SK-N-DZ (cell line): ENCODE measurements at places on chromosomes 11 and 22.
A peak's percentile ranks its signal among the peaks of the same experiment; 100 is the strongest.

DNA sequence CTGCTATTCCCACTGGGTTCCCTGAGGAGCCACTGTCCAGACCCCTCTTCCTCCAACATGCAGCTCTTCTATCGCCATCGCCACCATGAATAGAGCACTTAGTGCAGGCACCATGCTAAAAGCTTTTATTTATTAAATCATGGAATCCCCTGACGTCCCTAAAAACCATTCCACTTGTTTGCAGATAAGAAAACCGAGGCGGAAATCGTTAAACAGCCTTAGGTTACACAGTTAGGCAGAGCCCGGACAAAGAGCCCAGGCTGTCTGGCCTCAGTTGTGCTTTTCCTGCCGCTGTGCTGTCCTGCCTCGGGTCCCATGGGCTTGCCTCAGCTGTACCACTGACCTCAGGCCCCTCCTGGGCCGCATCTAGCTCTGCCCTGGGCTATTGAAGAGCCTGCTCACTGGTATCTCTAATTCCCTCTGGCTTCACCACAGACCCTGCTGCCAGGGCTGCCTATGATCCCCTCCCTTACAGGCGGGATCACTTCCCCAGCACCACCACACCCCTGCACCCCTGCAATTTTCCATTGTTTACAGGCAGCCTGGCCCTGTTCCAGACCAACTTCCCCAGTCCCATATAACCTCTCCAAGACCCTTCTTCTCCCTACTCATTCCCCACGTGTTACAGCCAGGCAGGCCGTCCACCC is 13.0 kb upstream of the TUB start:
- peak; percentile 34 for DNase-seq

DNA sequence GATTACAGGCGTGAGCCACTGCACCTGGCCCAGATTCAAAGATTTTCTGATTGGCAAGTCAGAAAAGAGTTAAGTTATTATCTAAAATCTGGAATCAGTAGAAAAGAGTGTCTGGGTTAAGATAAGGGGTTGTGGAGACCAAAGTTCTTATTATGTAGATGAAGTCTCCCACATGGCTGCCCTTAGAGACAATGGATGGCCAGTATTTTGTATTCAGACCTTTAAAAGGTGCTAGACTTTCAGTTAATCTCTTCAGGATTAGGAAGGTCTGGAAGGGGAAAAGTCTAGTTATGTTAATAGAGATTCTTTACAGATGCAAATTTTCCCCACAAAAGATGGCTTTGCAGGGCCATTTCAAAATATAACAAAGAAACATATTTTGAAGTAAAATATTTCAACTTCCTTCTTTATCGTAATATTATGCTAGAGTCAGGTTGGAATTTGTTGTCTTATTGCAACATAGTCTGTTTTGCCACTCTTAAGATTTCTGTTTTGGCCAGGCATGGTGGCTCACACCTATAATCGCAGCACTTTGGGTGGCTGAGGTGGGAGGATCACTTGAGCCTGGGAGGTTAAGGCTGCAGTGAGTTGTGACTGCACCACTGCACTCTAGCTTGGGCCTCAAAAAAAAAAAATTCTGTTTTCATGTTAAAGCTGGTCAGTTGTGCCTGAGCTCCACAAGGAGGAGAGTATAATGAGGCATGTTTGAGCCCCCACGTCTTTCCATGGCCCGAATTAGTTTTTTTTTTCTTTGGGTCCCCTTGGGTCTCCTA is 14.0 kb downstream of the GRAMD1B start:
- no peak for DNase-seq

GRCh38 chr11:118896921-118897591 is 13.4 kb downstream of the CXCR5 start:
- DNase-seq = no peak

- DNase-seq = no peak
Observed at GRCh38 chr11:129709801-129710398, 105.7 kb upstream of the TMEM45B start.

- no peak for DNase-seq
Observed at GRCh38 chr11:62605902-62606301, 4.2 kb upstream of the MTA2 start.

GRCh38 chr11:131816051-131816450 is 445.6 kb downstream of the NTM start:
- no peak for DNase-seq

GRCh38 chr11:41497974-41498373 is 38.5 kb upstream of the LRRC4C start:
- DNase-seq = no peak

GRCh38 chr22:19142394-19142793 is 2.1 kb downstream of the ESS2 start:
- DNase-seq = no peak

DNA sequence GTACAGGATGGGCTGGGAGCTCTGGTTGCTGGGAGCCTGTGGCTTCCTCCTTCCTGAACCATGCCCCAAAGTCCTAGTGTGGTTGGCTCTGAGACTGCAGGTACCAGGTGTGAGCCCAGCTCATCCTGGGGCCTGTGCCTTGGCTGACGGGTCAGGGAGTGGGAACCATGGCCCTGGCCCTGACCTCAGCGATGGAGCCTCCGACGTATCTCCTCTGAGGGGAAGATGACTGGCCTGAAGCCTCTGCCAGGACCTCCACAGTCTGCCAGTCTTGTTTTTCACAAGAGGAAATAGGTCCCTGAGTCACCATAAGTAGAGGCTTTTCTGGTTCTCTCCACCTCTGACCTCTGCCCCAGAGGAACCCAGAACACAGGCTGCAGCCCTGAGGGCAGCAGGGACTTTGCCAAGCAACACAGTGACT is 3.4 kb downstream of the RCE1 start:
- no peak for DNase-seq

DNA sequence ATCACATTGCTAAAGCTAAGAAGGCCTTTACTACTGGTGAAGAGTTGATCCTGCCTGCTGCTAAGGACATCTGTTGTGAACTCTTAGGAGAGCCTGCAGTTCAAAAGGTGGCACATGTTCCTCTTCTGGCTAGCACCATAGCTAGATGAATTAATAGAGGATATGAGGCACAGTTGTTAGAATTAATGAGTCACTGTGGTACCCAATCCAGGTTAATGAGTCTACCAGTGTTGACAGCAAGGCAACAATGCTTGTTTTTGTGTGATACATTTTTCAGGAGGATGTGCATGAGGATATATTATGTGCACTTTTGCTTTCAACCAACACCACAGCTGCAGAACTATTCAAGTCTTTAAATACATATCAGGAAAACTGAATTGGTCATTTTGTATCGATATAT is 12.0 kb downstream of the C11orf58 start:
- no peak for DNase-seq

- no peak for DNase-seq
Observed at GRCh38 chr22:30879415-30879797, 89.2 kb downstream of the MORC2 start.

GRCh38 chr11:118748056-118748455 is 42.9 kb downstream of the DDX6 start:
- DNase-seq = no peak

- DNase-seq = no peak
Observed at GRCh38 chr11:27703481-27703880, 3.2 kb upstream of the BDNF start.

GRCh38 chr11:5234381-5234834 is at the start of gene HBD:
TSS of gene HBD (minus strand) at chr11:5234483. CDS start at chr11:5234433, 50 bp downstream.
- DNase-seq = no peak

GRCh38 chr11:95426823-95427462 is 195.9 kb upstream of the SESN3 start:
- no peak for DNase-seq

DNA sequence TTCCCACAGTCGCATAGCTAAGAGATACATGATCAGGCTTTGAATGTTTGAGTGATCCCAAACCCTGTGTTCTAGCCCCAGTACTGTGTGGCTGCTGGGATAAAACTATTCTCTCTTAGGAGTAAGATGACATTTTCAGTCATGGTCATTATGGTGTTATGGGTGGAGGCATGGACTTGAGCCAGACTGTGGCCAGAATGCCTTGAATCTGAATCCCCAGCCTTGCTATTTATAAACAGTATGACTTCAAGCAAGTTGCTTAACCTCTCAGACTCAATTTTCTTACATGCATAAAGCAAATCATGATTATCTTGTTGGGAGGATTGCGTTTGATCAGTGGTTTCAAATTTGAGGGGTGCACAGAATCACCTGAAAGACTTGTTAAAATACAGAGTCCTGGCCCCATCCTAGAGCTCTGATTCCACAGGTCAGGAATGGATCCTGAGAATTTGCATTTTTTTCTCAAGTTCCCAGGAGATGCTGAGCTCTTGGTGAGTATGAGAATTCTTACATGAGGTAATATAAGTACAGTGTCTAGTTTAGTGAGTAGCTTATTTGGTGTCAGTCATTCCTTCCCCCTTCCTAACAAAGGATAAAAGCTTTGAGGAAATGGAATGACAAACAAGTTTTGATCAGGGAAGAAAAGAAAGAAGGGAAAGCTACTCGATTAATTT is 571.7 kb downstream of the METTL15 start:
- no peak for DNase-seq

DNA sequence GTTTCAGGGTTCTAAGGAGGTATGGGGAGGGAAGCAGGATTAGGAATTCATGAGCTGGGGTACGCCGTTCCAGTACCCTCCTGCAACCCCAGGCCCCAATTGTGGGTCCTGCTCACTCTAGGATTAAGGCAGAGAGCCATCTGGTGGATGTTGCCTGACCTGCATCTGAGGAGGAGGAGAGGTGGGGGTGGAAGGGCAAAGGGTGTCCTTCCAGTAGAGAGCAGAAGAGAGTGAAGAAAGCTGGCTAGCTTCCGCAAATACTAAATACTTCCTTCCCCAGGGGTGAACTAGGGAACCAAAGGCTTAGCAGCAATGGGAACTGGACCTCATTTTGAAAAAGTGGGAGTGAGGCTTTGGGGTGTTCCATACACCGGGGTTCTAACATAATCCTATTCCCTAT is 10.6 kb downstream of the LRRC51 start:
- peak; percentile 63 for DNase-seq

GRCh38 chr22:21029486-21030025 is 2.8 kb downstream of the SLC7A4 start:
- no peak for DNase-seq

- no peak for DNase-seq
Observed at GRCh38 chr11:7646866-7647265, 26.4 kb downstream of the CYB5R2 start.

DNA sequence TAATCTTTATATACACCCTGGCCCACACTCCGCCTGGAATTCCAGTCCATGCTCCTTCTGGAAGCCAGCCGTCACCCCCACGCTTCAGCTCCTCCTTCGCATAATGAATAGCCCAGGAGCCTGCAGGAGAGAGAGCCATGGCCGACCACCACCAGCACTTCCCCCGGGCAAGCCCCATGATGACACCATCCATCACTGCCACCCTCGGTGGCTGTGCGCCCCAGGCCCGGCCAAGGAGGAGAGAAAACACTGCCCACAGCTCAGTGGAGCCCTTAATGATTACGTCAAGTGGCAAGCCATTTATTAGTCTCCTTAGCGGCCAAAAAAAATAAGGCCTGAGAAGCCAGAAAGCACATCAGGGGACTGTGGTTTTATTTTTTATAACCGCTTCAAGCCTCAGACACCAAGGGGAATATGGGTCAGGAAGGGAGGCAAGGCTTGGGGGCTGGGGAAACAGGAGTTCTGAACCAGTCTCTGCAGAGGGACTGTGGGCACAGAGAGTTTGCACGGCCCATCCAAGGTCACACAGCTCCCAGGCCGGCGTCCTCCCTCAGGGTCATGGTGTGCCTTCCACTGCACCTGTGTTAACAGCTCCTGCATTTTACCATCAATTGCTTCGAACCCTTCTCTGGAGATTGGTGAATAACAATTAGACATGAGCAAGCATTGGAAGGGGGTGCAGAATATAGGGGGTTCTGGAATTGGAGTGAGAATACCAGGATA is 134.3 kb downstream of the MN1 start:
- DNase-seq = no peak

GRCh38 chr11:118290923-118291322 is 13.6 kb upstream of the CD3E start:
- no peak for DNase-seq

DNA sequence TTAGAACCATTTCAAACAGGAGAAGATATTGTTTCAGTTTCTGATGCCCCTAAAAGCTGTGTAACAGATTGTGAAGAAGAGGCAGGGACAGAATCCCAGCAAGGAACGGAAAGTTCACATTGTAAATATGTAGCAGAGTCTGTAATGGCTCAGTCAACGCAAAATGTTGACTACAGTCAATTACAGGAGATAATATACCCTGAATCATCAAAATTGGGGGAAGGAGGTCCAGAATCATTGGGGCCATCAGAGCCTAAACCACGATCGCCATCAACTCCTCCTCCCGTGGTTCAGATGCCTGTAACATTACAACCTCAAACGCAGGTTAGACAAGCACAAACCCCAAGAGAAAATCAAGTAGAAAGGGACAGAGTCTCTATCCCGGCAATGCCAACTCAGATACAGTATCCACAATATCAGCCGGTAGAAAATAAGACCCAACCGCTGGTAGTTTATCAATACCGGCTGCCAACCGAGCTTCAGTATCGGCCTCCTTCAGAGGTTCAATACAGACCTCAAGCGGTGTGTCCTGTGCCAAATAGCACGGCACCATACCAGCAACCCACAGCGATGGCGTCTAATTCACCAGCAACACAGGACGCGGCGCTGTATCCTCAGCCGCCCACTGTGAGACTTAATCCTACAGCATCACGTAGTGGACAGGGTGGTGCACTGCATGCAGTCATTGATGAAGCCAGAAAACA is 40.8 kb downstream of the IGLL1 start:
- DNase-seq = peak; percentile 86

DNA sequence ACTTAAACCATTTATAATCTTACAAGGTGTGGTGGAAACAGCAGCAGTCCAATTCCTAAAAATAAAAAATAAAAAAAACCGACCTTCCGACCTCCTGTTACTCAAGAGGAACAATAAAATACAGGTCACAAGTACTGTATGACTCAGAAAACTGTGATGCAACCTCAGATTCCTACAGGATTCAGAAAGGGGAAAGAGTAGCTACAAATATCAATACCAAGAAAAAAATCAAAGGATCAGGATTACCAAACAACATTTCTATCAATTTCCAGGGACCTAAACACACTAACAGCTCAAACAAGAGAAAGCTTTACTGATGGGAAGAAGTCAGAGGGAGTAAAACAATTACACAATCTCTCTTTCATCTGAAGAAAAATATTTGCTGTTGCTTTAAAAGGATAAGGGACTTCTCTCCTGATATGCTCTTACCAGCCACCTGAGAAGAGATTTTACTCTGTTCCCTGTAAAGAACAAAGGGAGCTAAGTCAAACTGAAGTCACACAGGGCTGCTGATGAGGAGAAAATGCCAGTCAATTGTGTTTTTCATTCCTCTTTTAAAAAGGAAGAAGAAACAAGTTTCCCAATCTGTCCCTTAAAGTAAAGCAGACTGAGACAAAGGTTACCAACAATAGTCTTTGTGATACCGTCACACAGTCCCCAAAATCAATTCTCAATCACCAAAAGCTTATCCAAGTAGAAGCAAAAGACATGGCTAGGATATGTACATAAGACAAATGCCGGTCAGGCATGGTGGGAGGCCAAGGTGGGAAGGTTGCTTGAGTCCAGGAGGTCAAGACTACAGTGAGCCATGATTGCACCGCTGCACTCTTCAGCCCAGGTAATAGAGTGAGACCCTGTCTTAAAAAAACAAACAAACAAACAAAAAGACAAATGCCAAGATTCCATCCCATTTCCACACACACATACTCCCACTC is 39.3 kb downstream of the AMBRA1 start:
- DNase-seq = no peak

- peak; percentile 89 for DNase-seq
Observed at GRCh38 chr11:116703421-116703820, 69.4 kb downstream of the BUD13 start.

GRCh38 chr11:78372114-78372768 is 45.4 kb downstream of the GAB2 start:
- DNase-seq = no peak

- peak; percentile 43 for DNase-seq
Observed at GRCh38 chr11:64103277-64103985, 62.5 kb downstream of the MACROD1 start.
